GM04504 (cell line): ENCODE measurements at places on chromosomes 5 and 9.
A peak's percentile ranks its signal among the peaks of the same experiment; 100 is the strongest.

DNA sequence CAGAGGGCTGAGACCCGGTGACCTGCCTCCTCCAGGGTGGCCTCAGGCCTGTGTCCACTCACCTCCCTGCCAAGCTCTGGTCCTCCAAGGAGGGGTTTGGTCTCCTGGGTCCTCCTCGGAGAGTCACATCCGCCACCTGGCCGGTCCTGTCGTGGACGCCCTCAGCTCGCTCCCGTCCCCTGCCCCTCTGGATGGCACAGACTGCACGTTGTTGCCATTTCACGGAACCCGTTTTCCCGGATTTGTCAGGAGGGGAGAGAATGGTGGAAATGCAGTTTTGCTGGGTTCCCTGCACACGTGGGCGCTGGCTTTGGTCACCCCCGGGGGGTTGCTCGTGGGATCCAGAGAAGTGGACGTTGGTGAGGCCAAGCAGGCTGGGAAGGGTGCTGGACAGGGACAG lies 62.7 kb downstream of the RXRA start:
- DNase-seq = no peak

DNA sequence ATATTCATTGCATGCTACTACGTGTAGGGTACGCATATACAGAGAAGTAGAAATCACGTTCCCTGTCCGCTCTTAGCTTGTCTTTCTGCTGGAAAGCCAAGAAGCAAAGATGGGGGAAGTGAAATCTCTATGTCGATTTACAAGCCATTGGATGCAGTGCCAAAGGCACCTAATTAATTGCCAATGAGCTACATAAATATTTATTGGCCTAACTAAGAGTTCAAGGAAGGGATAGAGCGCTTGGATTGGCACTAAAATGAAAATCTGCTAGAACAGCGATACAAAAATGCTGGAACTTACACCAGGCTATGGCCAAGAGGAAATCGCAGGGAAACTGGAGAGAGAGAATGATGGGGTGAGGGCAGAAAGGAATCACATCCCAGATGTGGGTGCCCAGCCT lies 10.8 kb downstream of the SMIM23 start:
- DNase-seq = no peak

- no peak for DNase-seq
Observed at GRCh38 chr5:1164696-1165630, 36.4 kb upstream of the SLC6A19 start.

GRCh38 chr5:107449369-107449768 lies 221.4 kb downstream of the EFNA5 start:
- no peak for DNase-seq

DNA sequence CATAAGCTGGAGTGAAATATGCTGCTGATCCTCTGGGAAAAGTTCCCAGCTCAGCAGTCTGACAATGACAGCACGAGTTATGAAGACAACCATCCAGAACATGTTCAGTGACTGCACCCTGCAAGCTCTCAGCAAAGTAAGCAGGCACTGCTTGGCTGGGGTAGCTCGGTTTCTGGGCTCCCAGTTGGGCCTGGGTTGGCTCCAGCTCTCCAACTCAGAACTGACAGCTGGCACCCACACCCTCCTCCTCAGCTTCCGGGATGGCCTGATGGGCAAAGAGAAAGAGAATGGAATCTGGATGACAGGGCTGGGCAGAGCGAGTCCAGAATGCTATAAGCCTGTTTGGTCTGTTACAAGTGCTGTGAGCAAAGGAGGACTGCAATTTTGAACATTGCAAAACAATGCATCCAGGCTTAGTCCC lies 185.0 kb downstream of the CSNK1G3 start:
- DNase-seq = no peak

DNA sequence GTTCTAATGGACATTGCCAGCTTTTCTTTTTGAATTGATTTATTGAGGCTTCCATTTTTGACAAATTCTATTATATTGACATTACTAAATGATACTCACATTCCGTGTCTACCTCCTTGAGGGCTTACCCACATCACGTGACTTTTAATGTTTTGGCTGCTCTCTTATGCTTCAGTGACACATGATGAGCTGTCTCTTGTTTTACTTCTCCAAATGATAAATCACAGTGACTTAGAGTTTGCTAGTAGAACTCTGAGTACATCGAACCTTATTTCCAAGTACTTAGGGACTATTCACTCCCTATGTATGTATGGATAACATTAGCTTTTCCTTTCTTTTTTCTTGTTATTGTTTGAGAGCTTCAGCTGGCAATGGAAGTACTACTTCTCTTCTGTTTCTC lies 169.8 kb upstream of the KCNN2 start:
- DNase-seq = no peak

GRCh38 chr5:14438195-14438606 lies 143.4 kb upstream of the OTULINL start:
- DNase-seq = no peak

- DNase-seq = no peak
Observed at GRCh38 chr9:36818965-36819870, 214.8 kb downstream of the PAX5 start.

DNA sequence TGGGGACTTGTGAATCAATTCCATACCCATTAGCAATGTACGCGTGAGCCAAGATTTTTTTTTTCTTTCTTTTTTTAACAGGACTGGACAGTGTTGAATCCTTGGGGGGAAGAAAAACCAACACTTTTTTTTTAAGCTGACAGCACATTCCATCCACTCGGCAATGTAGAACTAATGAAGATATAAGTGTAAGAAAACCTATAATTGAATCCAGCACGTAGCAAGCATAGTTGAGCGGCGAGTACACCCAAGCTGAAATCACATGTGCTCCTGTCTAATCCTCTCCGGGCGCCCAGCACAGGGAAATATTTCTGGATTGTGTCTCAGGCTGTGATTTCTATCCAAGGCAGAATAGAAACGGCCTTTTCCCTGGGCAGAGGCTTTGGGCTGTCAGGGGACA lies 118.2 kb downstream of the BOD1 start:
- peak; percentile 67 for DNase-seq

- no peak for DNase-seq
Observed at GRCh38 chr5:93575461-93576414, 5.3 kb downstream of the NR2F1-AS1 start.

DNA sequence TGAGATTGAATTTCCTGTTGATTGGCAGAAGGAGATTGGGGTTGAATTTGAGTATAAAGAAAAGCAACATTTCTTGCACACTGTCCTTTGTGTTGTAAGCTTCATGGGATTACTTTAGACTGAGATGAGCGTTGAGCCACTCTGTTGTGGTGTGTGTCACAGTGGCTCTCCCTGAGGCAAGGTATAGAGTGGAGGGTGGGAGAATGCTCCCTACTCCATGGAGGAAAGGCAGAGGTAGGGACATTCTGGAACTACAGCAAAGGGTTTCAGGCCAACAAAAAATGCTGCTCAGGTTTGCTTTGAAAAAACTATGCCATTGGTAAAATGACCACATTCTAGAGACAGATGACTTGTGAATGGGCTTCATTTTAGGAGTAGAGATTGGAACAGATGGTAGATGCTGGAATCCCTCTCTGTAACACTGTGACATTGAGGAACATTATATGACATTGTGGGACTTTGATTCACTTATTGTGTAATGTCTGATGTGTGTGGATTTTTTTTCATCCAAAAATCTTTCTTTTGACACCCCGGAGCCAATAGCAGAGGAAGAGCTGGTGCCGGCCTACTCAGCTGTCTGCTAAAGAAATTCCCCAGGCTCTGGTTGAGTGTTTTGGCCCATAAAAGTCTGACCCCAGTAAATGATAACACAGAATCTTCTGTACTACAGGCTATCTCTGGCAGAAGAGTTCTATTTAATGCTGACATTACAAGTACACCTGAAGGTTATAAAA lies 6.2 kb upstream of the CEP120 start:
- DNase-seq = no peak

DNA sequence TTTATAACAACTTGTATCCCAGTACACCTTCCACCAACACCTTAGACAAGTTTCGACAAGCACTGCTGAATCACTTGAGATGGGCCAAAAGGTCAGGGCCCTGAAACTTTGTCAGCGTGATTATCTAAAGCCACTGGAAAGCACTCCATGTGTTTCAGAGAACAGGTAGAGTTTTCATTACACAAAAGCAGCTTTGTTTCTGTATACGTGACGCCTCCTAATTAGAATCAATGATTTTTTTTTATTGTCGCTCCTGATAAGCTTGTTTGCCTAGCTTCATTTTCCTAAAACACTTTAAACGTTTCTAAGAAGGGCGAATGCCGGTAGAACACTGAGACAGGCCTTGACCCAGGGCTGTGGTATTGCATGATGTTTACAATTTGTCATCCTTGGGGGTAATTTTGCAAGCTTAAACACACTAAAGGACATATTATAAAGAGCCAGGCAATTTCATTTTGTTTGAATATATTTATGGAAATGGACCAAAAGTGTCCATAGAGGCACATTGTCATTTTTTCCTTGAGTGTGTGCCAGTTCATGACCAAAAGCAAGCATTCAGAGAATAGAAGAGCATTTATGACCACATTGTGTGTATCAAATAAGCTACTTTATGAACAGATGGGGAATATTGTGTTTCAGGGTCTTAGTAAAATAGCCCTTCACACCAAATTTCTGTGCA lies 193.6 kb downstream of the GLIS3 start:
- DNase-seq = no peak

DNA sequence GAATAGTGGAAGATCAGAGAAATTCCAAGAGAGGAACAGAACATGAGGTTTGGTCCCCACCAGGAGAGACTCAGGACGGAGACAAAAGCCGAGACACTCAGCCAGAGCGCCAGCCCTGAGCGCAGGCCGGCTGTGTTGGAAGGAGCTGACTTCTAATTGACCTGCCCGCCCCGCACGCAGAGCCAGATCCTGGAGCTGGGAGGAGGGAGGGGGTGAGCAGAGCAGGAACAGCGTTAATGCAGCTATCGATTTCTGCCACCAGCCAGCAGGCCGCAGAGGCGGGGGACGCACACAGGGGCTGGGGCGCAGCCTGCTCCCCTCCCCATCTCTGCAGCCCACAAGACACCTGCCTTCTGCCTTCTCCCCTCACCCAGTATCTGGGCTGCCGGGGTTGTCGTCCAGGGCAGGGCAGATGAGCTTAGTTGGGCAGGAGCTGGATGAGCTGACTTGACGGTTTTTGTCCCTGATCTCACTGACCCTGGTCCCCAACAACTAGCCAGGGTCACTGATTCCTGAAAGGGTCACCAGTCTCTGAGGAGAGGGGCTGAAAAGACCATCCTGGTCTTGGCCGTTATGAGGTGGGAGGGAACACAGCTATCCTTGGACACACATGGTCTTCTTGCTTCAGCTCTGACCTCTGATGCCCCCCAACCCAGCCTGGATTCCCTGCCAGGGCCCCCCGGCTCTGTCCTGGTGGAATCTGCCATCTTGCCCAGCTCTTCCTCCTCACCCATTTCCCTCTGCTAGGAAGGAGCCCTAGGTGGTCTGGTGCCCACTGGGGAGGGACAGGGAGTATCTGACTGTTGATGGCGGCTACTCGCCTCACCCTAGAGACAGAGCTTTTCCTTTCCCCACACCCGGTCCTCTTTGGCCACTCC lies 29.8 kb downstream of the CXXC5 start:
- no peak for DNase-seq

- no peak for DNase-seq
Observed at GRCh38 chr9:4541281-4541680, 51.0 kb downstream of the SLC1A1 start.

- no peak for DNase-seq
Observed at GRCh38 chr5:174418809-174419539, 305.4 kb upstream of the MSX2 start.

DNA sequence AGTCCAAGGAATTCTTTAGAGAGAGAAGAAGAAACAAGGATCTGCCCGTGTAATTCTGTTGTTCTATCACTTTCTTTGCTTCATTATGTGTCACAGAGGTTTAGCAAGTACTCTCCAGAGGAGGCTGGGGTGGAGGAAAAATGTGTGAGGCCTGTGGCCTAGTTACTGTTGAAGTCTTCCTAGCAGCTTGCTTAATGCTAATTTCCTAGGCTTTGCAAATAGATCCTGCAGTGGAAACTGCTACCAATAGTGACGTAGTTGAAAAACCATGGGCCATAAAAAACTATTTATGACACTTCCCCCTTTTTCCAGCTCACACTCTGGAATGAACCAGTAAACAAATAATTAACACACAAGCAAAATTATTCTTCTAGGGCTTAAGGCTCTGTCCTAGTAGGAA lies 27.0 kb upstream of the C9orf72 start:
- DNase-seq = no peak

DNA sequence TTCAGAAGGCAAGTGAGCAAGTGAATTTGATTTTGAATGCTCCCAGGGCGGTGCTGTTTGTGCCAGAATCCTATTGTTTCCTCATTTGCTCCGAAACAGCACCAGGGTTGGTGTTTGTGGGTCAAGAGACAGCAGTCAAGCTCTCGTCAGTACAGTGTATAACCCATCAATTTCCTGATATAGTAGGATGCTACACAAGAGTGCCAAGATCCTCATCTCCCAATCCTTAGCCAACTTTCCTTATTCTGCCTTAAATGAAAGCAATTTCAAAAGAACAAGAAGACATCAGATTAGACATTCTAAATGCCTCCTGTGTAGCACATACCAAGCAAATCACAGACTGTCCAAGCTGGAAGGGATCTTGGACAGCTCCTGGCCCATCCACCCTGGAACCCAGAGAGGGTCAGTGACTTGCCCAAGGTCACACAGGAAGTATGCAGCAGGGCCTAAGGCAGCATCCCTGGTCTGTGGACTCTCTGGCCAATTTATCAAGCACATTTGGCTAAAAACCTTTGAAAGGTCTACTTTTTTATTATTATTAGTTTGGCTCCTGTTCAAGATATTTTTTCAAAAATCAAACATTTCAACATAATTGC lies 4.5 kb downstream of the WHRN start:
- no peak for DNase-seq

- DNase-seq = no peak
Observed at GRCh38 chr9:34662526-34663302, at the start of gene CCL27. Gene CCL27, minus strand, starts transcription at chr9:34662657. Its CDS starts 24 bp downstream, at chr9:34662633.

DNA sequence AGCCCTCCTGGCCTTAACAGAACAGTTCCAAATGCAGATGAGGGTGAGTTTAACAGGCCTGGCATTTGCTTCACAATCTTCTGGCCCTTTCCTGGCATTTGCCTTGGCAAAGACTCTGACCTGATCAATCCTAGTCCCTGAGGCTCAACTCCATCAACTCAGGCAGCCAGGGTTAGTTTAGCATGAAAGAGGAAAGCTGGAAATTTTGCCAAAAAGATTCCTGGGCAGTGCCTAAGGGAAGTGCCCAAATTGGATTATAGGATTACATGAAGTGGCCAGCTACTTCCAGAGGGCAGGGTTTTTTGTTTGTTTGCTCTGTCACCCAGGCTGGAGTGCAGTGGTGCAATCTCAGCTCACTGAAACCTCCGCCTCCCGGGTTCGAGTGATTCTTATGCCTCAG lies 36.8 kb downstream of the PCDHAC2 start:
- DNase-seq = no peak

DNA sequence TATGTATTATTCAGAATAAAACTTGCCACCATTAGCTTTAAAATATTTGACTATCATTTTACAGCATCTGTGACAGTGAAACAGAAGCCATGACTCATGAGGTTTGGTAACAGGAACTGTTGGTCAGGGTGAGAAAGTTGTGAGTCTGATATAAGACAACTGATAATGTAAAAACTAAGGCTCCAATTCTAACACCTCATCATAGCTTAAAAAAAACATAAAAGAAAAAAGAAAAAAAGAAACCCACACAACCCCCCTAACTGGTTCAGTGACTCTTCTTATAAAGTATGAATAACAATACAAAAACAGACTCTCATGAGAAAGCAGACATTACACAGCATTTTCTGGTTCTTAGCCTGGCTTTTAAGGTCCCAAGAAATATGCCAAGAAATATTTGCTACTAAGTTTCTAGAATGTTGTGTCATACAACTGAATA lies 85.8 kb downstream of the MRPS27 start:
- no peak for DNase-seq

GRCh38 chr5:99169309-99169708 lies 240.5 kb upstream of the CHD1 start:
- DNase-seq = no peak

- DNase-seq = no peak
Observed at GRCh38 chr5:173331287-173331686, 3.1 kb upstream of the STC2 start.
